CD4-positive, alpha-beta T cell treated with Interleukin-15 for 4 hours (primary cell): ENCODE measurements at places on chromosomes 16 and 17.

DNA sequence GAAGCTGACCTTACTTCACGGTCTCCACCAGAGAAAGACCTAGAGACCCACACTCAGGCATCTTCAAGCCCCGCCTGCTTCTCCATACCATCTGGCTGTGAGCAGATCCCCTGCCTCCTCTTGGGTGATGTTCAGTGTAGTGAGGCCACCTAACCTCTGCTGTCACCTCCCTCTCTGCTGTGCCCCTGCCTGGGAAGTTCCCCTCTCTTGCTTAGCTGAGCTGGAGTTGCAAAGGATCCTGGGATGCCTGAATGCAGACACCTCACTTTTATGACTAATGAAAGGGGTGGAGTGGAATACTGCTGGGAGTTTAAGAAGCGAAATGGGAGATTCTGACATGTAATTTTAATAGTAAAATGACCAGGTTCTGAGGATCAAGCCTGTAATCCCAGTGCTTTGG lies 5.8 kb downstream of the IRX3 start:
- no peak for DNase-seq

- peak; percentile 11 for DNase-seq
Observed at GRCh38 chr17:36550491-36551417, 6.0 kb downstream of the GGNBP2 start.

- no peak for DNase-seq
Observed at GRCh38 chr17:43931062-43931571, 11.2 kb downstream of the PPY start.

DNA sequence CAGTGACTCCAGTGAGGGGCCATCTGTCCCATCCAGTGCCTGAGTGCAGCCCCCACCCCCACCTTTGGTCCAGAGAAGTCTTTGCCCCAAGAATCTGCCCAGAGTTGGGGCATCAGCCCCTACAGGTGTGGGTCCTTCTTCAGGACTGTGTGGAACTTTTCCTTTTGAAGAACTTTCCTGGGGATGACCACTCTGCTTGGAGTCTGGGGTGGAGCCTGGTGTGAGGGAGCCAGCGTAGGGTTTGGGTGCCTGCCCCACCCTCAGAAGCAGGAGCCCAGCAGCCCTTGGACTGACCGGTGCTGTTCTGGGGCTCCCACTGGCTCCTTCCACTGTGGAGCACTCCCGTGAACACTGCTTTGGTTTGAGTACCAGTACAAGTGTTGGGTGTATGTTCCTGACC lies 19.3 kb downstream of the MPRIP start:
- no peak for DNase-seq
